ENCODE measurements at places on chromosomes 6 and 20.
A peak's percentile ranks its signal among the peaks of the same experiment; 100 is the strongest.

DNA sequence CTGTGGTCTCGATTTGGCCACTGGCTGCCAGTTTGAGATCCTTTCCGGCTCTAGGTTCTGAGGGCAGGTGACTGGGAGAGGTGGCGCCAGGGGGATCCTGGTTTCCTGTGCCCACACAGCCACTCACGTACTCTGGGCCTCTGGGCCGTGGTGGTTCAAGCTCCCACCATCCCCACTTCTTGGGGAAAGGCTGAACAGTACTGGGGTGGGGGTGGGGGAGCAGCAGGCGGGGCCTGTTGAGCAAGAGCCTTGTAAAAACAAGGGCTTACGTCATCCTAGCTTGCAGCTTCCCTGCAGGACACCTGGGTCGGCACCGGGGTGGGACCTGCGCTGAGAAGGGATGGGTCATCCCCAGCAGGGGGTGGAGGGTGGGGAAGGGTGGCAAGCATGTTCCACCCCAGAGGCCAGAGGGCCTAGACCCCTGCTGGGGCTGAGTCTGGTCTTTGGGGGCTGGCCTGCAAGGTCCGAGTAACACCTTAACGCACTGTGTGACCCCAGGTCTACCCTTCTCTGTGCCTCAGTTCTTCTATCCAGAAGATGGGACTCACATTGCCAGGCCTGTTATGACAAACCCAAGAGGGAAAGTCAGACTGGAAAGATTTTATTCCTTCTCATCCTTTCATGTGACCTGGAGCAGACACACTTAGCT lies 3.1 kb upstream of the CEBPB start:
- peak; percentile 93 for DNase-seq

DNA sequence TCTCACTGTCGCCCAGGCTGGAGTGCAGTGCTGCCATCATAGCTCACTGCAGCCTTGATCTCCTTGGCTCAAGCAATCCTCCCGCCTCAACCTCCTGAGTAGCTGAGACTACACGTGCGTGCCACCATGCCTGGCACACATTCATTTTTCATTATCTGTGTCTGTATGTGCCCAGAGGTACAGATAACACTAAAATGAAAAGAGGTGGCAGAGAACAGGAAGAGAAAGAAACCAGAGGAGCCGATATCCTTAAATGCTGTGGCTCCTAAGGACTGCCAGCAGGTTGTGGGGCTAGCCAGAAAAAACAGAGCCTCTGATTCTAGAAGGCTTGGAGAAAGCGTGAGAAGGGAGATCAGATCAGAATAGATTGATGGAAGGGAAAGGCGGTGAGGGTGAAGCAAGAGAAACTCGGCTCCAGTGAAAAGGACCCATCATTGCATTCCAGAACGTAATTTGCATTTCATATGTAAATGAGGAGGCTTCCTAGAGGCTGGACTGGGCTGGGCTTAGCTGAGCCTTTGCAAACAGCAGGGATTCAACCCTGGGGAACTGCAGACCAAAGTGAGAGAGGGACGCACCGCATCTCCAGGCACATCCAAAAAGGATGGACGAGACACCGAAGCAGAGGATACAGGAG lies 64.2 kb downstream of the GCNT2 start:
- no peak for DNase-seq

DNA sequence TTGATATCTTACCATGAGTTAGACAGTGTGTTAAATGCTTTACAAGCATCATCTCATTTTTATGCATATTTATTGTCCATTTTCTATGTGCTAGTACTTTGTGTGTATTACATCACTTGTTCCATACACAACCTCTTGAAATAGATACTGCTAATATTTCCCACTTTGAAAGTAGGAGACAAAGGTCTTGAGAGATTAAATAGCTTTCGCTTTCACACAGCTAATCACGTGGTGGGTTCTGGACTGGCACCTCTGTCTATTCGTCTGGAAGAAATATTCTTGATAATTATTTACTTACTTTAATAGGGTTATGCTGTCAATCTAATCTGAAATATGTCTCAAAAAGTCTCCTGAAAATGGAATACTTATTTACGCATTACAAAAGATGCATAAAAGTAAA lies 30.2 kb downstream of the EPHA7 start:
- no peak for DNase-seq

DNA sequence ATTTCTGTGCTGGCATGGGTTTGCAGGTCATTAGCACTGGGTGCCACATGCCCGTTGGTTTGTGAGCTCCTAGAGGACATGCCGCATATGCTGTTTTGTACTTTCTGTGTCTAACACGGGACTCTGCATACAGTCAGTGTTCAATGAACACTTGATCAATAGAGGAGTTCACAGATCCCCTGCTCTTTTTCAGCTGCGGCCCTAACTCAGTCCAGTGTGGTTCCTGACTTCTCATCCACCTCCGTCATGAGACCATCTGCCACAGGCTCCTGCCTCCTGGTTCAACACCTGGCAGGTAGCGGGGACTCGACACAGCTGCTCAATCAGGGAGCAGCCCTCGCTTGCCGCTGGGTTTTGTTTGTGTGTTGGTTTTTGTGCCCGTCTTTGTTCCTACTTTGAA lies 13.8 kb upstream of the BMP7 start:
- DNase-seq, result no peak

- DNase-seq, result no peak
These were observed 196.8 kb downstream of the ADGB start for GRCh38 chr6:146795479-146796133.

DNA sequence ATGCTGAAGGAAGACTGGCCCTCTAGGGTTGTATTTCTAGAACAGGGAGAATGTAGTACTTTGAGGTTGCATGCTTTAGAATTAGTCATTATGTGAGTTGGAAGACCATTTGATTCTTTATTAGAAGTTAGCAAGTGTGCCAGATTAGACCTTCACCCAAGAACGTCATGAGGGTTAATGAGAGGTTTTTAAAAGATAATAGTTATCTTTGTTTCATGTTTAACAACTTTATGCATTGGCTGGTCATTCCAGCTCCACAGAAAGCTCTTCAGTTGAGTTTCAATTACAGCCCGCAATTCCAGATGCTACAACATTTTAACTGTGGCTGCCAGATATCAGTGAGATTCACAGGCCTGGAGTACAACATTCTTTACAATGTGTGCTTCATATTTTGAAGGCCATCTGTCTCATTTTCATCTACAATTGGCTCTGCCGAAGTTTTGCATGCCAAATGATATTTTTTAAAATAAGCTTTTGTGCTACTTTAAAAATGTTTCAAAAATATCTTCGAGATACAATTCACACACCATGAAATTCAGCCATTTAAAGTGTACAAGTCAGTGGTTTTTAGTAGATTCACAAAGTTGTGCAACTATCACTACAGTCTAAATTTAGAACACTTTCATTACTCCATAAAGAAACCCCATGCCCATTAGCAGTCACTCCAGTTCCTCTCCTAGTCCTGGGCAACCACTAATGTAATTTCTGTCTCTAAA lies 61.1 kb upstream of the FBXO30 start:
- DNase-seq, result peak; percentile 26

GRCh38 chr6:170056278-170056711 lies 234.6 kb downstream of the DLL1 start:
- DNase-seq, result no peak

DNA sequence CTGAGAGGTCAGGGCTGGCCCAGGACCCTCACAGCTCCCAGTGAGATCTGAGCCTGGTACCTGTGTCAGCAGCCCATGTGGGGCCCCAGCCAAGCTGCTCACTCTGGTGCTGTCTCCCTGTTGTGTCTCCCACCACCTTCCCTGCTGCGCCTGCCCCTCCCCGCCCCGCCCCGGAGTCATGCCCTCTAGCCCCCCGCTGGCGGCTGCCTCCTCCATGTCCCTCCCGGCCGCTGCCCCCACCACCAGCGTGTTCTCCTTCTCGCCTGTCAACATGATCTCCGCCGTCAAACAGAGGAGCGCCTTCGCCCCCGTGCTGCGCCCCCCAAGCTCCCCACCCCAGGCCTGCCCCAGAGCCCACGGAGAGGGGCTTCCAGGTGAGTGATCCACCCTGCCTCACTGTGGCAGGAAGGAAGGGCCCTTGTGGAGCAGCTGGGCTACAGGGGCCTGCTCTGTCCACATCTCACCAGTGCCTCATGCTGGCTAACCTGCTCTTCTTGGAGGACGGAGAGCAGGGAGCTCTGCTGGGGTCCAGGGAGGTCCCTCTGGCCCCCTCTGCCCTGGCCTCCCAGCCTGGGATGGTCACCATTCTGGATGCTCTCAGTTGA lies 44.9 kb downstream of the CPXM1 start:
- DNase-seq, result no peak

- DNase-seq, result no peak
These were observed 284.5 kb downstream of the PRKN start for GRCh38 chr6:162443101-162443500.

DNA sequence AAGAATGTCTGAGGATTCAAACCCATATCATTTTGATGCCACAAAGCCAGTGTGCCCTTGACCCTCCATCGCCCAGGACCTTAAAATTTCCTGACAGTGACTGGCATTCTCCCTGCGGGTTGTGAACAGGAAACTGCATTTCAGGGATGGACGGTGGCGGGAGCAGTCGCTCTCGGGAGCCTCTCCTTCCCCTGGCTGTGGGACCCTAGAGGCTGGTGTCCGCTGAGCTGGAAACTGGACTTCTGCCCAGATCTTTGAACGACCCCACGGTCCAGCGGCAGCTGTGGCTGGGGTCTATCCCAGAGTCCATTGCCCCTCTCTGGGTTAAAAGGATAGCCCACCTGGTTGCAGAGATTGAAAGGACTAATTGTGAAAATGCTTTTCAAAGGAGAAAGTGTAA lies 1.4 kb upstream of the SEC63 start:
- no peak for DNase-seq

- no peak for DNase-seq
These were observed 107.9 kb upstream of the FLRT3 start for GRCh38 chr20:14445310-14445709.

DNA sequence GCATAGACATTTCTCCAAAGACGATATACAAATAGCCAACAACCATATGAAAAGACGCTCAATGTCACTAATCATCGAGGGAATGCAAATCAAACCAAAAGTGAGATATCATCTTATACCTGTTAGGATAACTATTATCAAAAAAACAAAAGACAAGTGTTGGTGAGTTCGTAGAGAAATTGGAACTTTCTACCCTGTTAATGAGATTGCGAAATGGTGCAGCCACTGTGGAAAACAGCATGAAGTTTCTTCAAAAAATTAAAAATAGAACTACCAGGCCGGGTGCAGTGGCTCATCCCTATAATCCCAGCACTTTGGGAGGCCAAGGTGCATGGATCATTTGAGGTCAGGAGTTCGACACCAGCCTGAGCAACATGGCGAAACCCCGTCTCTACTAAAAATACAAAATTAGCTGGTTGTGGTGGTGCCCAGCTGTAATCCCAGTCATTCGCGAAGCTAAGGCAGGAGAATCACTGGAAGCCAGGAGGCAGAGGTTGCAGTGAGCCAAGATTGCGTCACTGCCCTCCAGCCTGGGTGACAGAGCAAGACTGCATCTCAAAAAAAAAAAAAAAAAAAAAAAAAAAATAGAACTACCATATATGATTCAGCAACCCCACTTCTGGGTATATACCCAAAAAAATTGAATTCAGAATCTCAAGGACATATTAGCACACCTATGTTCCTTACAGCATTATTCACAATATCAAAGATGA lies 170.0 kb upstream of the ZNF184 start:
- no peak for DNase-seq

- no peak for DNase-seq
These were observed 51.8 kb downstream of the TCP11 start for GRCh38 chr6:35089216-35089934.

DNA sequence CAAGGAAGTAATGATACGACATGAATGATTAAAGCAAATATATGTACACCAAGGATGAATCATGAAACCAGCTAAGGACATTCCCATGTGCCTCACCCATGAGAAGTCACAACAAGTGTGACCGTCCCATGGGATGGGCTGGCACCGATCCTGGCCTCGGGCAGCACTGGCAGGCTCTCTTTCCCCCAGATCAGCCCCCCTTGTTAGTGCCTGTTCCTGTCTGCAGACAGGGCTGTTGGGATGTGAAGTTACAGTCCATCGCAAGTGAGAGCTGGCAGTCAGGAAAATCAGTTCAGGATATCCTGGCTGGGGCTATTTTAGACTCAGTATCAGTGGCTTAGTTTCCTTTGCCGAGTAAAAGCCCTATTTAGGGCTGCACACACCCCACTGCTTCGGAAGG lies 129.2 kb upstream of the SNX9 start:
- DNase-seq, result no peak

DNA sequence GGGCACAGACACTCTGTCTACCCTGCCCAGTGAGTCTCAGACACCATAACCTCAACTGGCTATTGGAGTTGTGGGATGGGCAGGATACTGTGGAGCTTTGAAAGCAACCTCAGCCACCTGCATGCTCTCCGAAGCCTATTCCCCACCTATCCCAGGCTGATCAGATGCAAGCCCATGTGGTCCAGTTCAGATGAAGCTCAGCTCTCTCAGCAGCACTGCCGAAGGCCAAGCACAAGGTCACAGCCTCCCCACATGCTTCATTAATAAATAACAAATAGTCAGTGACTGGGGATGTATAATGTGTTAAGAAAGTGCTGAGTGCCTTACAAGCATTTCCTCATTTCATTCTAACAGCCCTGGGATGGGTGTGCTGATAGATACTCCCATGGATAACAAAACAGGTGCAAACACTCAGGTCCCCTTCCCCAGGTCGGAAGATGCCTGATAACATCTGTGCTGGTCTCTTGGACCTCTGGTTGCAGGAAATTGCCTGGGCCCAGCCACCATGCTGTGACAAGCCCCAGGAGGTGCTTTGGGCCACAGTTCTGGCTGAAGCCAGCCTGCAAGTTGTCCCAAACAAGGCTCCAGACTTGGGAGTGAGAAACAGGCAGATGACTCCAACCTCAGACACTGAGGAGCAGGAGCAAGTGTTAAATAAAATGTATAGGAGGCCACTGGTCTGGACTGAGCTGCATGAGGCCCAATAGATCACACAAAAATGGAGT lies 3.7 kb downstream of the ACSS1 start:
- DNase-seq, result no peak

DNA sequence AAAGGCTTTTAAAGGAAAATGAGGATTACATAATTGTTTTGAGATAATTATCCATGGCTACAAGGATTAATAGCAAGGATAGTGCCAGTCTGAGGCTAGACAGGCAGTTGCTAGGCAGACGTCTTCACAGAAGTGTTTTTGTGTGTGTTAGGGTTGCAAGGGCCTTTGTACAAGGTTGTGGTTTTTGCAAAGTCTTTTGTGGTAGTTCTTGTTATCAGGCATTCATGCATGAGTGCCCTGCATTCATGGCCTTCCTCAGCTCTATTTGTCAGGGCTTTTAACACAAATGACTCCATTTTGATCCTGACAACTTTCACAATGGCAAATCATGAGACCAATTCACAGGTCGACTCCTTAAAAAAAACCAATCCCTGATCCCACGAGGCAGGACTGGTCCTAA lies 68.1 kb upstream of the TXNDC5 start:
- no peak for DNase-seq

DNA sequence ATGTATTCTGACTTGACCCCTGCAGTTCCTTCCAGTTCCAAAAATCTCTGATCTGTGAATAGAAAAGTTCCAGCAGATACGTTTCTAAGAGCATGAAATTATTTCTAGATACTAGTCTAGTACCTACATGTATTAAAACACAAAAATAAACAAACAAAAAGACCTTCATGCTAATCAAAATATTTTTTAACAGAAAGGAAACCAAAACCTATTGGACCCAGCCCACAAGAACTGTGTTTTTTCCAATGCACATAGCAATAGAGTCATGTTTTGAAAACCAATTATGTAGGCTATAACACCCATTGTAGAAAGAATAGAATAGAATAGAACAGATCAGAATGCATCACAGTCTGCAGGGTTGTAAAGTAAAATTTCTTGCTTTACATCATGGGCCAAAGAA lies 158.6 kb upstream of the TNFAIP3 start:
- DNase-seq, result no peak

Measured in choroid plexus epithelial cell (primary cell).